ENCODE measurements at places on chromosomes 16 and 17. TPM values are rescaled to one million over a fixed set of nuclear protein-coding genes. Genes with fewer than 3 reads are reported as not detected.

The CBFA2T3 gene
- total RNA-seq = 1.5 TPM

The TMEM238L gene
- total RNA-seq = not detected

The RNF222 gene
- total RNA-seq = 0.07 TPM

The FBXO39 gene
- total RNA-seq = not detected

The KRTAP4-9 gene
- not detected for total RNA-seq
